ENCODE measurements at places on chromosomes 16 and 17.

DNA sequence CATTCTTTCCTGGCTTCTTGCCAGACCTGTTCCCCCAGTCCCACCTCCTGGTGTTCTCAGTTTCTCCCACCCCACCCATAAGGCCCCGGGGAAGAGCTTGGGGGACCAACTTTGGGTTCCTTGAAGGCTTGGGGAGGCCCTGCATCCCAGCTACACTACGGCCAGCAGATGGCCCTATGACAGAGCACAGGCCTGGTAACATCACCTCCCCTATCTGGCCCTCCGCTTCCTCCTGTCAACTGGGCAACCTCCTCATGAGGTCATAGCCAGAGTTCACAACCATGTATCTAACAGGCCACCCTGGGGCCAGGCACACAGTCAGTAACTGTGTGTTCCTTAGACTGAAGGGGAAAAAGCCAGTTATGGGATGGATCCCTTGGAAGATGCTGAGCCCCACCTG is 31.4 kb downstream of the MYO15A start:
- DNase-seq, result no peak

- DNase-seq, result no peak
Observed at GRCh38 chr17:48791128-48792032, 25.6 kb downstream of the TTLL6 start.

DNA sequence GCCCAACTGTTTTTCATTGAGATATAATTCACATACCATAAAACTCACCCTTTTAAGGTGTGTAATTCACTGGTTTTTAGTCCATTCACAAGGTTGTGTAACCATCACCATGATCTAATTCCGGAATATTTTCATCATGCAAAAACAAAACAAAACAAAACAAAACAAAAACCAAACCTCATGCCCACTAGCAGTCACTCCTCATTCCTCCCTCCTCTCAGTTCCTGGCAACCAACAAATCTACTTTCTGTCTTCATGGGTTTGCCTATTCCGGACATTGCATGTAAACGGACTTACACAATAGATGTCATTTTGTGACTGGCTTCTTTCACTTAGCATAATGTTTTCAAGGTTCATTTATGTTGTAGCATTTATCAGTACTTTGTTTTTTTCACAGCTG is 4.5 kb upstream of the NOD2 start:
- DNase-seq, result no peak

GRCh38 chr17:76000016-76000754 is 470 bp upstream of the CDK3 start:
- DNase-seq, result peak; percentile 44

GRCh38 chr16:73034374-73034773 is 13.6 kb downstream of the ZFHX3 start:
- no peak for DNase-seq

GRCh38 chr17:9760266-9760665 is 31.1 kb downstream of the DHRS7C start:
- no peak for DNase-seq

DNA sequence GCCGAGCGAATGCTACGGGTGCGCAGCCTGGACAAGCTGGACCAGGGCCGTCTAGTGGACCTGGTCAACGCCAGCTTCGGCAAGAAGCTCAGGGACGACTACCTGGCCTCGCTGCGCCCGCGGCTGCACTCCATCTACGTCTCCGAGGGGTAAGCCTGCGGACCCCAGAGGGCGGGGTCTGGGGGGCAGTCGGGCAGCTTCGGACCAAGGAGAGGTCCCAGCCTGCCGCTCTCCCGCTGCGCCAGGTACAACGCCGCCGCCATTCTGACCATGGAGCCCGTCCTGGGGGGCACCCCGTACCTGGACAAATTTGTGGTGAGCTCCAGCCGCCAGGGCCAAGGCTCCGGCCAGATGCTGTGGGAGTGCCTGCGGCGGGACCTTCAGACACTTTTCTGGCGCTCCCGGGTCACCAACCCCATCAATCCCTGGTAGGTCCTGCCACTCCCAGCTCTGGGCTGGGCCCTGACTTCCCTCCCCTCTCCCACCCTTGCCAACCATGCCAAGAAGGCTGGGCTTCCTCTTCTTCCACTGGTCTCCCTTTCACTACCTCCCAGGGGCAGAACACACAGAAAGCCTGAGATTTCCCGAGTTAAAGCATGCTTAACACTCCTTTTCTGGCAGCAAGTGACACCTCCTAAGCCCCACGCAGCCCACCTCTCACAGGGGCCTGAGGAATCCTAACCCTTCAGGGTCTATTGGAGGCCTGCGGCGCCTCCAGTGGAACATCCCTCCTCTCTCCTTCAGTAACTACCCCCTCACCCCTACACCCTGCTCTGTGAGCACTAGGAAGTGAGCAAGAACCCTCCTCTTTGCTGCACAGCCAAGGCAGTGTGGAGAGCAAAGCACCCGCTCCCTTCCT is 3.2 kb downstream of the NAGS start:
- DNase-seq, result no peak

DNA sequence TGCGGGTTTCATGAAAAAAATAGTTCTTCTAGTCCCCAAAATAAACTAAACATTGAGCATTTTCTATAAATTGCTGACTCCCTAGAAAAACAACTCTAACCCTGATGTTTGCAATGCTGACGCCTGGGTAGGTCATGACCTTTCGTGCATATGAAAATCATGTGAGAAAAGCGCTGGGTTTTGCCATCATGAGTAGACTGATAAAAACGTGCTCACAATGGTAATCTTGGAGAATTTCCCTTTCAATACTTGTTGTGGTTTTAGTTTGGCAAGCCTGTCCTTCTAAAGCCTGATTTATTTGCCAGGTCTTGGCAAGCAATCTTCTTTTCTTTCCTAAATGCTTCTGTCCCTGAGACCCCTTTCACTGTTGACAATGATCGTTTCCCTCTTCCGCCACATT is 4.0 kb upstream of the CLEC10A start:
- no peak for DNase-seq

- no peak for DNase-seq
Observed at GRCh38 chr16:23024044-23024443, 125.2 kb downstream of the USP31 start.

- no peak for DNase-seq
Observed at GRCh38 chr16:85648805-85649204, 35.7 kb downstream of the GSE1 start.

GRCh38 chr16:23408242-23408822 is 44.7 kb downstream of the COG7 start:
- no peak for DNase-seq

DNA sequence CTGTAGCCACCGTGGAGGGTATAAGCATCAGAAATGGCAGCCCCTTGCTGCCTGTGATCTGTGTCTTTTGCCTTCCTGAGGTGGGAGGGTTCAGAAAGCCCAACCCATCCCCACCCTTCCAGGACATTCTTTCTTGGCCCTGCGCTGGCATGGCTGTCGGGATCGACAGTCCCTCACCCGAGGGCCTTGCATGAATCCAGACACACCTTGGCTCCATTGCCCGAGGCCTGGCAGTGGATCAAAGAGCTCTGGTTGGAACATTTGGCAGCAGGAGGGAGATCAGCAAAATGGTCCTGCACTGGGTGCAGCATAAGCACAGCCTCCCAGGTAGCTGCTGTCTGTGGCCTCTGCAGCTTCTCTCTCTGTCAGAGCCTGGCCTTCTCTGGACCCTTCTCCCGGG is 246.6 kb upstream of the MAF start:
- no peak for DNase-seq

GRCh38 chr17:18259621-18260331 is 686 bp upstream of the MIEF2 start:
- no peak for DNase-seq

GRCh38 chr16:2060346-2060745 is 12.6 kb downstream of the TSC2 start:
- DNase-seq, result no peak

DNA sequence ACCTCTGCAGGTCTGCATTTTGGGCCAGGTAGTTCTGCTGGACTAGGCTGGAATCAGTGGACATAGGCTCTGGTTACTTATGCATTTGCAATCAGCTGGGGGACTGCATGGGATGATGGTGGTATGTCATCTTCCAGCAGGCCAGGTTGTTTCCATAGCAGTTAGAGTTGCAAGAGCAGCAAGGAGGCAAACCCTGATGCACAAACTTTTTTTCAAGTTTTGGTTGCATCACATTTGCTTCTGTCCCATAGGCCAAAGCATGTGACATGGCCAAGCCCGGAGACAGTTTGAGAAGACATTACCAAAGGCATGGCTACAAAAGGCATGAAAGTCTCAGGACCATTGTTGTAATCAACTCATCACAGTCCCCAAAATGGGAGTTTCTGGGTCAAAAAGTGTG is 58.2 kb downstream of the PRKCB start:
- DNase-seq, result no peak

- no peak for DNase-seq
Observed at GRCh38 chr17:47704116-47704515, 10.2 kb downstream of the TBKBP1 start.

DNA sequence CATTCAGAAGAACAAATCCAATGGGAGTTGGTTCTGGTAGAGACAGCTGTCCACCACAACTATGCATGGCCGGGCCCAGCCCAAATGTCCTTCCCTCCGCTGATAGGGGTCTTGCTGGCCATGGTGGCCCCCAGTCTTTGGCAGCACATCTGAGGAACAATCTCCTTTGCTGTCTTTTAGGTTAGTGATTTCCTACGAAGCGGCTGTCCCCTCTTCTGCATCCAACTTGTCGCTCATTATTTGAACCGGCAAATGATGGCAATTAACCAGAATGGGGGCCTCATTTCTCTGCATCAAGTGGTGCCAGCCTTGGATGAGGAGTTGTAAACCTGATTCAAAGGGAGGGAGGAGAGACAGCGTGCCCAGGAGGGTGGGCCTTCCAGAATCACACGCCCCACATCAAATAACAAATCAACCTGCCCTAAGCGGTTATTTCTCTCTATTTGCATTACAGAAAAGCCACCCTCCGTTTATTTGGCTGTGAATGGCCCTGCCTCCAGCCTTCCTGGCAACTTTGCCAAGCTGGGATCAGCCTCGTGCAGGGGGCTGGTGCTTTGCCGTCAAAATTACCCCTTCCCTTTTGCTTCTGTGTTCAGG is 156.5 kb downstream of the RGS9 start:
- no peak for DNase-seq

- DNase-seq, result no peak
Observed at GRCh38 chr17:59763861-59764260, 56.4 kb downstream of the VMP1 start.
